ENCODE measurements at places on chromosomes 13 and 19. TPM values are rescaled to one million over a fixed set of nuclear protein-coding genes. Genes with fewer than 3 reads are reported as not detected.

The APOC4 gene
- not detected for total RNA-seq

The WASF3 gene
- total RNA-seq: 28.9 TPM

The MBD3L2 gene
- not detected for total RNA-seq

The LRRC8E gene
- 1.1 TPM for total RNA-seq

The DCLK1 gene
- total RNA-seq: 116 TPM

The LAIR1 gene
- not detected for total RNA-seq

The SIGLECL1 gene
- not detected for total RNA-seq

The KANK3 gene
- total RNA-seq: 41.8 TPM

The KASH5 gene
- not detected for total RNA-seq

The F10 gene
- not detected for total RNA-seq

The CCNA1 gene
- total RNA-seq: 9.0 TPM

The CEACAM8 gene
- total RNA-seq: not detected

The ATP7B gene
- 13.2 TPM for total RNA-seq

The S1PR5 gene
- 0.13 TPM for total RNA-seq

The FPR1 gene
- total RNA-seq: not detected

The ZNF681 gene
- 2.5 TPM for total RNA-seq

The KLHL1 gene
- not detected for total RNA-seq

The CLEC17A gene
- total RNA-seq: not detected

The CC2D1A gene
- 10.1 TPM for total RNA-seq

The TICAM1 gene
- total RNA-seq: 3.1 TPM

The LSR gene
- total RNA-seq: 1.1 TPM

The RFPL4AL1 gene
- total RNA-seq: not detected

The CRLF1 gene
- total RNA-seq: under 0.01 TPM

The SYCN gene
- total RNA-seq: not detected

Measured in bladder microvascular endothelial cell (primary cell).